ENCODE measurements at places on chromosomes 7 and 10.

- no peak for DNase-seq
These were observed 8.8 kb upstream of the SPAM1 start for GRCh38 chr7:123916240-123916724.

DNA sequence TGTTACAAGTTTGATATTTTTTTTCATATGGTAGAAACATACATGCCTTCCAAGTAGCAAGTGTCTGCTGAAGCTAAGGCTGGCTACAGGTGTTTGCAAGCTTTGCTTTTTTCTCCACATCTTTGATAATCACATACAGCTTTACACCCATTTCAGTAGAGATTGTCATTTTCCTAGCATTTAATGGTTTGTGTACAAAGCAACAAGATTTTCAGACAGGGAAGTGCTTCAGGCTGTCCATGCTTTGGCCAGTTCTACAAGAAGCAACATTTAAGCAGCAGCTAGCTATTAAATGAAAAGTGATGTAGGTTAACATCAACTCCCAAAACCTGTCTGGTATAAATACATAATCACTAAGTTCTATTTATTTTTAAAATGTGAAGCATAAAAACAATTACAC lies 2.3 kb downstream of the HDAC9 start:
- no peak for DNase-seq

DNA sequence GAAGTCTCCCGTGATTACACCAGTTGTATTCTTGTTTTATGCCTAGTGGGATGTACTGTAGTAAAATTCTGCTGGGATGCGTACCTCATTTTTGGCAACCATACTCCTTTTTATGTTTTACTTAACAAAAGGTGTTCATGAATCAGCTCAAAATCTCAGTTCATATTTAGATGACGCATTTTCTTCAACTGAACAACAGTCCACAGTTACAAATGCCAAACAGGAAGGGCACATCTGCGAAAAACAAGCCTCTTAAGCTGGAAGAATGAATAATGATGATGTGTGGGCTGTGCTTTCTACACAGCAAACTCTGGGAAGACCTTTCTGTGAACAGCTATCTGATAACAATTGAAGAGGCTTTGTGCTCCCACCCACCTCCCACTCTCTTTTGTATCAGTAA lies 68.4 kb upstream of the NRBF2 start:
- DNase-seq, result no peak

DNA sequence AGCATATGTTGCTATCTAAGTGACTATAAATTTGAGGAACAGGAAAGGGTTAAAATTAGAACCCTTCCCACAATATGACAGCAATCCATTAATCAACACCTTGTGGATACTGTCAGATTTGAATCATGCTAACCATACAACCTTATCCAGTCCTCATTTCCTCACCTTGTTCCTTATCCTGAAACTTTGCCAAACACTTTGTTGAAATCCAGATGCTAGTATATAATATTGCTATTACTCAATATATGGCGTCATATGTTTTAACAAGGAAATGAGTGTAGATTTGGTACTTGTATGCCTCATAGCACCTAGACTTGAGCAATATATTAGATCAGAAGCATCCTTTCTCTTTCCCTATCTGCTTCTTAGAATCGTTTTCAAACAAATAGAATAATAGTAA lies 66.3 kb upstream of the SLC25A13 start:
- no peak for DNase-seq

DNA sequence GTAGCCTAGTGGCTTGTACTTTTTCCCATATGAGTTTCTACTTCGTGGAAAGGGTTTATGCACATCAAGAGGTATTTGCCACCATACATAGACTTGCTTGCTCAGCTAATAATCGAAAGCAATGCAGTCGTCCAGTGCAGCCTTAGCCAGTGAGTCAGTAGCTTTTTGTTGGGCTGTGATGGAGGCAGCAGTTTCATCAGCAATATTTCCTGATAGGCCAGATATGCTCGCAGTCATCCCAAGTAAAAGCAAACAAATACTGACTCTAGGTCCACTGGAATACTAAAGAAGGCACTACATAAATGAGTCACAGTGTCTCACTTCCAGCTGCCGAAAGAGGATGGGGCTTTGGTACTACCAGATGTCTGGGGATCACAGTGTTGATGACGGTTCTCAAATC lies 2.1 kb upstream of the BNIP3 start:
- DNase-seq, result no peak

DNA sequence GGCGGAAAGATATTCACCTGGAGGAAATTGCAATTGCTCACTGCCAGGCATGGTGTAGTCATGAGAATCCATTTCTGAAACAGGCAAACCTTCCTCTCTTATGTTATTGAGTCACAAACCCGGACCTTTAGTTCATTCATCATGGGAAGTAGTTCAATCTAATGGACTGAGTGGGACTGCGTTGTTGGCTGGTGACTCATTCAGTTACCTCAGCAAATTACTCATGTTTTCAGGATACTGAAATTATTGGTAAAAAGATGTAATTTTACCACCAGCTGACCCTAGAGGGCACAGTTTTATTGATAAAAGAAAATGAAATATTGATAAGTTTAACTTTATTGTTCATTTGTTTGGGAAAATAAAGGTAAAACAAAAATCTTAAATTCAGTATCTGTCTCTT lies 1194.4 kb upstream of the SORCS1 start:
- DNase-seq, result no peak

- no peak for DNase-seq
These were observed 54.5 kb downstream of the ELMO1 start for GRCh38 chr7:37394158-37394557.

DNA sequence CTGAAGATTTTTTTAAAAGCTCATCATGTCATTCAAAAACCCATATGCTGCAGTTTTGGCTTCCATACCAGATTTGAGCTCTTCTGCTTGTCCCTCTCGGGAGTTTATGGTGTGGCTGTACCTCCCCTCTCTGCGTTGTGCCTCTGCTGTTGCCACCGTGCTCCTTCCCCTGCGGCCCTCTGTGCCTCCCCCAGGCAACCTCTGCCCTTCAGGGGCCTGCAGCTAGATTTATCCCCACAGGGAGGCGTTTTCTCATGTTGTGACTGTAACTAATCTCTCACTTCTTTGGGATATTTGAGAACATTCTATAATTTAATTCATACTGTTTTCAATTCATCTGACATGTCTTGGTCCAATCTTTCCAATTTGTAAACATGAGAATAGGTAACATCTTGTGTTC lies 52.7 kb downstream of the TASOR2 start:
- DNase-seq, result no peak

GRCh38 chr7:121529003-121529402 lies 132.9 kb upstream of the FAM3C start:
- no peak for DNase-seq

- DNase-seq, result no peak
These were observed 225.6 kb upstream of the IGFBP3 start for GRCh38 chr7:46146454-46147255.

DNA sequence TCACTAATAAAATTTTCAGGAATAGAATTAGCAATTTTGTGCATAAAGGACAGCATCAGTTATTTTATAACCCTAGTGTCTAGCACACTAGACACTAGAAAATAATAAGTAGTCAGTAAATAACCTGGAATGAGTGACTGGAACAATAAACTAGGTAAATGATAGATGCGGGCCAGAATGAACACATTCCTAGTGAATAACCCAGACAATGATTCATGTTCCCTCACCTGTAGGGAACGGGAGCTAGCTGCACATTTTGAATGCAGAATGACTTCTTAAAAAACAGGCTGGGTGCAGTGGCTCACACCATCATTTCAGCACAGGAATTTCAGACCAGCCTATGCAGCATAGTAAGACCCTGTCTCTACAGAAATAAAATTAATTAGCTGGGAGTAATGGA lies 3.2 kb upstream of the ATOH7 start:
- no peak for DNase-seq

GRCh38 chr10:11594589-11595394 lies 16.7 kb downstream of the USP6NL start:
- DNase-seq, result no peak

GRCh38 chr10:132206806-132207535 lies 20.2 kb downstream of the DPYSL4 start:
- DNase-seq, result no peak

- no peak for DNase-seq
These were observed 5.3 kb upstream of the KCNIP2 start for GRCh38 chr10:101848894-101849351.

- DNase-seq, result no peak
These were observed 21.8 kb upstream of the PTPRN2 start for GRCh38 chr7:158609313-158609974.

GRCh38 chr10:91219371-91220193 lies 881 bp upstream of the PCGF5 start:
- DNase-seq, result no peak

GRCh38 chr10:12181065-12181775 lies 14.5 kb downstream of the NUDT5 start:
- peak; percentile 23 for DNase-seq

DNA sequence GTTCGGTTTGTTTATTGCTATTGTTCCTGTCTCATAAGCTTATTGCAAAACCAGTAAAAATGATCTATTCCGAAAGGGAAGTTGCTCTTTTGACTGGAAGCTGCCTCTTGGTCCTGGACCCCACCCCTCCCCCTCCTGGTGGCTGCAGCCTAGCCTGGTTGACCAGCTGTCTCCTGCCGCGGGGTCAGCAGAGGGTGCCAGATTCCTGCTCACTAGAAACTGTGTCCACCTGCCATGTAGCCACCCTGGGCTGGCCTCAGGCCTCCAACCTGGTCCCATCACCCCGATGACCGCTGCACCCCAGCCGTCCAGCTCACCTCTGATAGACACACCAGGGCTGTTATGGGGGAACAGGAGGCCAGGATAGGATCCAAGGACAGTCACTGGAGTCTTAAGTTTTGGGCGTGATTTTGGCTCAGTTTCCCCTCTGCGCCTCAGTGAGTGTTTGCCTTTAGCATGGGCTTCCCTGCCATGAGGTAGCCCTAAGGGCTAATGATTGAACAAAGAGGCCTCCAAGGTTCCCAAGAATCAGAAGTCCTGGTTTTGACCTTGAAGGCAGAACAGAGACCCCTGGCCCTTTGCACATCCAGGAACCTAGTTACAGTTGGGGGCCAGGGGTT lies 32.9 kb upstream of the SLF2 start:
- no peak for DNase-seq

- no peak for DNase-seq
These were observed 146.6 kb downstream of the SH2D4B start for GRCh38 chr10:80684259-80684658.

DNA sequence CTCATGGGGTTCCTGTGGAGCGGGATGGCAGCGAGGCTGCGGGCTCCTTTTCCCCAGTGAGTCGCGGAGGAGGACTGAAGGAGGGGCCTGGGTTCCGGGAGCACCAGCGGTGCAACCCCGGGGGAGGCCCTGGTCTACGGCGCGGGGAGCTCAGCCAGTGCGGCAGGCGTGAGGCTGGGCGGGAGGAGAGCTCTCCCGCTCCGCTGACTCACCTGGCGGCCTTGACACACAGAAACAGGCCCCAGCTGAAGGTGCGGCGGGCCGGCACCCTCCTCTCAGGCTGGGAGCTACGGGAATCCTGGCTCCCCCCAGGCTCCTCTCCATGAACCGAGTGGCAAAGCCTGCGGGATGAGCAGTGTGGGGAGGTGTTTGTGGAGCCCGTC lies 6.8 kb upstream of the NOM1 start:
- DNase-seq, result no peak

GRCh38 chr10:260819-261429 lies 125.7 kb downstream of the ZMYND11 start:
- DNase-seq, result no peak

DNA sequence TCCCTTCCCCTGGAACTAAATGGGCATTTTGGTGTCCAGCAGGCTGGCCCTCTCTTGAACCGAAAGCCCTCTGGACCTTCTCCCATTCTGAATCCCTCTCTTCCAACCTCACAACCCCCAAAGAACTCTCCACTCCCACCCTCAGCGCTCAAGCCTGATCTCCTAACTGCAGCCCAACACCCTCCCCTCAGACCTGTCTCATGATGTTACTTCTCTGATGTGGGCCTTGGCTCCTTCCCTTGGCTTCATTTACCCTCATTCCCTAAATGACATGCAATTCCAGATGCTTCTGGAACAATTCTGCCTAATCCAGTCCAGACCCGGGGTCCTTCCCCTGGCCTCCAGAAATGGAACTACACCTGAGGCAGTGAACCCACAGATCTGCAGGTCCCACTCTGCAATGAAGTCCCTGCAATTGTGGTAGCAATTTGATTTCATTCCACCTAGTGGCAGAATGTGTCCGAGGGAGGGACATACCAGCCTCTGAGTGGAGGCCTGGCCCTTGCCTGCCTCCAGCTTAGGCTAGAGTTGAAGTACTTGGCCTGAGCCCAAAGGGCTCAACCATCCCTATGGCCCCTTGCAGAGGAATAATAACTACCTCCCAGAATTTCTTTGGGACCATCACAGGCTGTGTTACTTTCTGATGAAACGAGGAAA lies 4.1 kb upstream of the CEP41 start:
- DNase-seq, result no peak

- DNase-seq, result no peak
These were observed 83.1 kb downstream of the LRGUK start for GRCh38 chr7:134210227-134210626.

GRCh38 chr7:38909870-38910269 lies 879 bp upstream of the VPS41 start:
- no peak for DNase-seq

GRCh38 chr10:58334817-58335305 lies at the start of gene UBE2D1:
UBE2D1 (plus strand) TSS chr10:58335006; CDS start chr10:58335202, 196 bp downstream.
- peak; percentile 62 for DNase-seq

DNA sequence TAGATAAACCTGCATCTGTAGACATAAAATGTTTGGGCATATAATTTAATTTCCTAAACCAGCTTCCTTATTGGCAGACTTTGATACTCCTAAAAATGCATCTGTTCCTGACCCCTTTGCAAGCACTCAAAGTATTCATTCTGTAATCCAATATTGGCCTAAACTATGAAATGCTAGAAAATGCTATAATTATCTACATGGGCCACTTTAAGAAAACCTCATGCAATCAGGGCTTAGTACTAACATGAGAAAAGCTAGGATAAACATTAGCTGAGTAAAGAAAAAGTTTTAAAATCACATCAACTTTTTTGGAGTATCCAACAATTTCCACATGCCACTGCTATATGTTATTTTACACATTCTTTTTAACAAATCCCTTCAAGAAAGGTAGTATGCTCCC lies 57.2 kb downstream of the PARD3 start:
- no peak for DNase-seq

- DNase-seq, result no peak
These were observed 146.3 kb upstream of the CHST15 start for GRCh38 chr10:124239696-124240095.

GRCh38 chr7:36449685-36450084 lies 60.0 kb downstream of the ANLN start:
- DNase-seq, result no peak

DNA sequence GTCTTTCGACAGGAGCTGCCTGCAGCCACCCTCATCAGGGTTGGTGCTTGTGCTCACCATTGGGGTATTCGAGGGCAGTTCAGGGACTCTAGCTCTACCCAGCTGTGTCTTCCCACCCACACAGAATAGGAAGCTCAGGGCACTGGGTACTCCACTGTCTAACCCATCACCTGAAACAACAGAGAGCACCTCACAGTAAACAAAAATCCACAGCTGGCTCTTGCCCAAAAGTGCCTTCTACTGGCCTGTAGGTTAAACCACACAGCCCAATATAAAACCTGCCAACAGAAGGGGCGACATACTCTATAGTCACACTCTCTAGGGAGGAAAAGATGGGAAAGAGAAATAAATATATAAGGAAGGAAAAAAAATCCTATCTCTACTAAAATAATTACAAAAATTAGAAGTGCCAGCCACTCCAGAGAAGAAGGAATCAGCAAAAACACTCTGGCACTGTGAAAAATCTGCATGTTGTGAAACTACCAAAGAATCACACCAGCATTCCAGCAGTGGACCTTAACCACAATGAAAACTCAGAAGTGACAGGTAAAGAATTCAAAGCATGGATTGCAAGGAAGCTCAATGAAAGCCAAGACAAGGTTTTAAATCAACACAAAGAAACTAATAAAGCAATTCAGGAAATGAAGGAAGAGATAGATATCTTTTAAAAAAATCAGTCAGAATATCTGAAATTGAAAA lies 110.0 kb downstream of the HGF start:
- no peak for DNase-seq
